ENCODE measurements at places on chromosomes 2 and 18.

DNA sequence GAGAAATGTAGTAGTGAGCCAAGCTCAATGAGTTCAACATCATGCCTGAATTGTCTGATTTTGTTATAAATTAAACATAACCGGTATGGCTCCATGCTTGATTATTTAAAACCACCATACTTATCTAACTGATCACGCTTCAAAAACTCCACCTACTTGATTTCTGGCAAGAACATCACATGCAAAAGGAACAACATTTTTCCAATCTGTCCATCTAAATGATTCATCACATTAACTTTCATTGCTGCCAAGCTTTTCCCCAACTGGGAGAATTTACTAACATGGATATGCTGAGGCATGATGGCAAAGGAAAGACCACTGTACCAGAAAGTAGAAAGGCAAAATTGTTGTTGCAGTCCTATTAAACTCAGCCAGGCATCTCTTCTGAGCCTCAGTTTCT is 286.8 kb downstream of the TRIB2 start:
- no peak for ATAC-seq

DNA sequence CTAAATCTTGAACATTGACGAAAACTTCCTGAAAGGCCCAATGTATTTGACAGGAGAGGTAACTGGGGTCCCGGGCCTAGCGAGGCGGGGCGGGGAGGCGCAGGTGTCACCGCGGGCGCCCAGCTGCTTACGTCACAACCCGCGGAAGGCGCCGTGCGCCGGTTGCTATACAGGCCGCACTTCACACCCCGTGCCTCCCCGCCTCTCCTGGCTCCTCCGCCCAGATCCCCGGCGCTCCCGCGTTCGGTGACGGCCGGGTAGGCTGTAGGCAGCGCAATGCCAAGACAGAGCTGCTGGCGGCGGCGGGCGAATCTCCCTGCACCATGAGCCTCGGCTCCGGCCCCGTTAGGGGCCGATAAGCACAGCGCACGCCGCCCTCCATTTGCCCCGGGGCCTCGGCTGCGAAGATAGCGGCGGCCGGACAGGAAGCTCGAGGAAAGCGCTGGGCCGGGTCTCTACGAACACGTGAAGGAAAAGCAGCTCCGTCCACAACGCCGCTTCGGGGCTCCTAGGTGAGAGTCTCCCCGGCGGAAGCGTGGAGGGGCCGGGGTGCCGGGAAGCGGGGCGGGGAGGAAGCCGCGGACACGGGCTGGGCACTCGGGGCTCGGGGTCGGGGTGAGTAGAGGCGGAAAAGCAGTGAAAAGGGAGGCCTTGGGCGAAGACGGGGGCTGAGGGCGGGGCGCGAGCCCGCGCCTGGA is at the start of gene RNF138:
RNF138 (plus strand) TSS at position 151 of the 698 bp plus-strand sequence. CDS start 903 bp downstream, outside the sequence.
- peak; percentile 57 for ATAC-seq

DNA sequence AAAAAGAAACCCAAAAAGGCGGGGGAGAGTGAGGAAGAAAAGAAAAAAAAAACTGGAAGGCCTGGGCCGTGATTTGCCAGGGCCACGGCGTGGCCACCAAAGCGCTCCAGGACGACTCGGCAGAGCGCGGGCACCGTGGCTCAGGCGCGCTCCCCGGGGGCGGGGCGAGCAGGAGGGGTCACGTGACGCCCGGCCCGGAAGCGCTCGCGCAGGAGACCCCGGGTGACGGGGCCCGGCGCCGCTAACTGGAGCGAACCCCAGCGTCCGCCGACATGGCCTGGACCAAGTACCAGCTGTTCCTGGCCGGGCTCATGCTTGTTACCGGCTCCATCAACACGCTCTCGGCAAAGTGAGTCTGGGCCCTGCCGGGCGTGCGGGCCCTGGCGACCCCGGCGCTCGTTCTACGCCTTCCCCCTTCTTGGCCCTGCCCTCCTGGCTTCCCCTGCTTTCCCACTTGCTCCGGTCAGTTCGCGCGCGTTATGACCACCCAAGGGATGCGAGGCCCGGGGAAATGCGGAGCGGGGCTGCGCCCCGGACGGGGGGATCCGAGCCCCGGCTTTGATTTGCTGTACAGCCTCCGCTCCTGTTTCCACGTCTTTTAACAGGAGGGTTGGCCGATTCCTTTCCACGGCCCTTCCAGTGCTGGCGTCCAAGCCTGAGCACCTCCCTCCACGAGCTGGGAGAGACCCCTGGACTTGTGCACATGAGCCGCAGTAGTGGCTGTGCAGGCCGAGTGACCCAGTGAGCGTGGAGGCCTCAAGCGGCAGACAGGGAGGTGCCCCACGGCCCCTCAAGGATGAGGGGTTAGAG is at the start of gene SLC35F6:
SLC35F6 (plus strand) TSS at position 207 of the 810 bp plus-strand sequence; CDS start at position 273, 66 bp downstream.
- peak; percentile 82 for ATAC-seq

DNA sequence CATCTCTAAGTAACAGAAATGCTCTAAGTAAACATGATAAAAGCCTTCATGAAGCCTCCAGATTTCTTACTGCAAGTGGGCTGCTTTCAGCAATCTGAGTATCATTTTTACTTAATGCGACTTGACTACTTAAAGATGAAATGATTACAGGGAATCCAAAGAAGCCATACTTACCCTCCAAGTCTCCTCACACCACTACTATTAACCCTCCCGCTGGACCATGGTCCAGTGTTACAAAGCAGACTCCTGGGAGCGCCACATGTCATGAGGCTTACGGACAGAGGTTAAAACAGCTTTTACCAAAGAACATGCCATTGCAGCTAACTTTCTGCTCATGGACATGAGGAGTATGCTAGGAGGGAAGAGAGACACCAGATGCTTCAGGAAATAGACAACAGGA is 46.4 kb downstream of the LPIN2 start:
- ATAC-seq, result no peak

- peak; percentile 65 for ATAC-seq
Measured at GRCh38 chr2:10884574-10884975, 27.2 kb upstream of the KCNF1 start.

- no peak for ATAC-seq
Measured at GRCh38 chr2:108573061-108573460, 38.8 kb downstream of the LIMS1 start.

DNA sequence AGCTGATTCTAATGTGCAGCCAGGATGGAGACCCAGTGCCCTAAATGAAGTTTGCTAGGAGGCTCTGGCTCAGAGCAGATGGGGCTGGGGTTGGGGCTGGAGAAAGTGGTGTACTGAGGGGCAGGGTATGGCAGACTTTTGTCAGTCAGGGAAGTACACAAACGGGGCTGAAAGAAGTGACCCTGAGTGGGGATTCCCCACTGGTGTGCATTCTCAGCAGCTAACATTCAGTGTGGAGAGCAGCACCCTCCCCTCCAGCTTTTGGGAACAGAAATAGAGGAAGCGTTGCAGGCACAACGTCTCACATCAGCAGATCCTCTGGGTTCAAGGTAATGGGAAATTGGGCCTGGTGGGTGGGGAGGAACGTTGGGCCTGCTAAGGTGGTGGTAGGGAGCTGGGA is 89.1 kb upstream of the GCFC2 start:
- no peak for ATAC-seq

GRCh38 chr2:2838548-2838845 is 507.4 kb upstream of the MYT1L start:
- ATAC-seq, result no peak

DNA sequence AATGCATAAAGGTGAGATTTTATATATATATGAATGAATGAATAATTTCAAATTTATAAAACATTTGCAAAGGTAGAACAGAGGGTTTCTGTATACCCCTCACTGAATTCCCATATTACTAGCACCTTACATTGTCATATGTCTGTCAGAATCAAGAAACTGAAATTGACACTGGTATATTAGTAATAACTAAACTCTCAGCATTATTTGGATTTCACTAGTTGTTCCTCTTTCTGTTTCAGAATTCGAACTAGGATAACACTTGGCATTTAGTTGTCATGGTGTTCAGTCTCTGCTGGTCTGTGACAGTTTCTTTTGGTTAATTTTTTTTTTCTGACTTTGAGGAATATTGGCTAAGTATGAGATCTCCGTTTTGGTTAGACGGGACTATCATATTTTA is 275.9 kb downstream of the DCC start:
- no peak for ATAC-seq

GRCh38 chr2:7191932-7192331 is 274.7 kb downstream of the RNF144A start:
- ATAC-seq, result no peak

- no peak for ATAC-seq
Measured at GRCh38 chr2:100125626-100126025, 16.8 kb downstream of the AFF3 start.

- no peak for ATAC-seq
Measured at GRCh38 chr2:236261452-236261851, 2.8 kb downstream of the ASB18 start.

DNA sequence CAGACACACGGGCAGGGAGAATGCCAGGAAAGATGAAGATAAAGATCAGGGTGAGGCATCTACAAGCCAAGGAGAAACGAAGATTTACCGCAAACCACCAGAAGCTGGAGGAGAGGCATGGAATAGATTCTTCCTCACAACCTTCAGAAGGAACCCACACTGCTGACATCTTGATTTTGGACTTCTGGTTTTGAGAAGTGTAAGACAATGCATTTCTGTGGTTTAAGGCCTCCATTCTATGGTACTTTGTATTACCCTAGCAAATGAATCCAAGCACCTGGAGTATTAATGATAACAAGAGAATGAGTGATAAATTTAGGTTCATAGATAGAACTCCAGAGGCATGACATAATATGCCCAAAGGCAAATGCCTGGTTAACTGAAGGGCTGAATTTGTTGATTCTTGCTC is 11.8 kb upstream of the FN1 start:
- no peak for ATAC-seq

- ATAC-seq, result no peak
Measured at GRCh38 chr2:28618221-28619141, 122.6 kb downstream of the PLB1 start.

DNA sequence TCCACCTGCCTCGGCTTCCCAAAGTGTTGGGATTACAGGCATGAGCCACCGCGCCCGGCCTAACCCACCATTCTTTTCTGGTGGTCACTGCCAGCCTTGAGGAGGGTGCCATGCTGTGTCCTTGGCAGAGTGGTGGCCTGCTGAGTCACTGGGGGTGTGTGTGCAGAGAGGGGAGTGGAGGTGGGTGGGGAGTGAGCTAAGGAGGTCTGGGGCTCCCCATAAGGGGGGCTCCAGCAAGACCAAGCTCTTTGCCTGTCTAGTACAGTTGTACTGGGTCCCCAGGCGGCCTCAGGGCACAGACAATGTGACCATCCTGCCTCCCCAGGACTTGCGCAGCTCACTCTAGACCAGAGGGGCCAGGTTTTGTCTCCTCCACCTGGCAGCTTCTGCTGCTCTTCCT is 36.1 kb downstream of the LAMA3 start:
- no peak for ATAC-seq

DNA sequence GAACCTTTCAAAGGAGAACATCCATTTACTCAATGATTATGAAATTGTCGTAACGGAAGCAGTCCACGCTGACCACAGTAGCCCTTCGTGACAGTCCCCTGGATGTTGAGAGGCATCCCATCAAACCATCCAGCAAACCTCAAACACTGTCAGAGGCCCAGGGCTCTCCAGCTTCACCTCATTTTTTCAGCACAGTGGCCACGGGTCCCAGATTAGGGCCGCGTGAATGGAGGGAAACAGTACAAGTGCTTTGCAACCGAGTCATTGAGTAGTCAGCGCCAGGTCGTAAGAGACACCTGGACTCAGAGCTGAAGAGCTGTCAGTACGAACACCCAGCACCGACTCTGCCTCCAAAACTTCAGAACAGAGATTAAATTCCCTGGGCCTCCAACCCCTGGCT is 552.5 kb upstream of the SALL3 start:
- no peak for ATAC-seq

DNA sequence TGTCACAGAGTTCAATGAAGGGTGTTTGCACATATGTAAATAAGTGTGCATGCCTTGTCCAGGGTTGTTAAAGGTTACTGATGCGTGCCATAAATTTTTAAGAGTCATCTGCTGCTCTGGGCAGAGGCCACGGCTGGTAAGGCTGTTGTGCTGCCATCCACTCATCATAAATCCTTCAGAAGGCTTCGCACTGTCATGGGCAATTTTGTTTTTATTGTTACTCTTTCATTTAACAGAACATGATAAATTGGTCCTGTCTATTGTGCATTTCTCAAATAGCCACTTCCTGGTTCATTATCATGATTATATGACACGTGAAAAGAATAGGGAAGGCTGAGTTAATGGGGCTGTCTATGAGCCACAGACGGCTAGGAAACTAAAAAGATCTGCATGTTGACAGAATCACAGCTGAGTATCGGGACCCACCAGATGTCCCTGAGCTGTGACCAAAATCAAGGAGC is 634.3 kb upstream of the SOX11 start:
- ATAC-seq, result peak; percentile 96

DNA sequence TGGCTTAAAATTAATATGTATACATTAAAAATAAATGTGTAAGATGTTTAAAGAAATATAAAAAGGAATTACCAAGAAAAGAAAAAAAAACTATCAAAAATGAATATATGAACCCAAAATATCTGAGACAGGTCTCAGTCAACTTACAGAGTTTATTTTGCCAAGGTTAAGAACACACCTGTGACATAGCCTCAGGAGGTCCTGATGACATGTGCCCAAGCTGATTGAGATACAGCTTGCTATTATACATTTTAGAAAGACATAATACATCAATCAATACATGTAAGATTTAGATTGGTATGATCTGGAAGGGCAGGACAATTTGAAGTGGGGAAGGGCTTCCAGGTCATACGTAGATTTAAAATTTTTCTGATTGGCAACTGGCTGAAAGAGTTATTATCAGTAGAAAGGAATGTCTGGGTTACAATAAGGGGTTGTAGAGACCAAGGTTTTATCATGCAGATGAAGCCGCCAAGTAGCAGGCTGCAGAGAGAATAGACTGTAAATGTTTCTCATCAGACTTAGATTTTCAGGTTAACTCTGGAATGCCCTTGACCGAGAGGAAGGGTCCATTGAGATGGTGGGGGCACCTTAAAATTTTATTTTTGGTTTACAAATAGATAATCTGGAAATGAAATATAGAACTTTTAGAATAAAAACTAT is 74.7 kb downstream of the EXOC6B start:
- no peak for ATAC-seq

- ATAC-seq, result no peak
Measured at GRCh38 chr2:205176546-205176945, 505.8 kb upstream of the NRP2 start.

DNA sequence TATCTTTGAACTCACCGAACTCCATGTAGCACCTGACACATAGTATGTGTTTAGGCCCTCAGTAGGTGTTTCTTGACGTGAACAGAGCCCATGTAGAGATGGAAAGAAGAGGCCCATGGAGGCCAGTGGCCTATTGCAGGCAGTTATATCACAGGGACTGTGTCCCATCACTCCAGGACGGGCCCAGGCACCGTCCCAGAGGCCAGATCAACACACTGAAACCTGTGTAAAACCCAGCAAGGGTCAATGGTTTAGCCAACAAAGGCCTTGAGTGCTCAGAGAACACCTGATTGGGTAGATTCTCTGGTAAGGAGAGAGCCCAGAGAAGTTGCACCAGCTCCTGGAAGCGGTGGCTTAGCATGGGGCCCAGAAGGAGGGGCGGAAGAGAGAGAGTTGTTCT is 82.8 kb downstream of the INHBB start:
- ATAC-seq, result no peak
